ENCODE measurements at places on chromosomes 12 and 14.

GRCh38 chr14:102931580-102932285 lies 9.3 kb downstream of the AMN start:
- DNase-seq, result no peak

- no peak for DNase-seq
These were observed 82.3 kb downstream of the PLEKHA5 start for GRCh38 chr12:19211802-19212201.

- DNase-seq, result no peak
These were observed 5.8 kb downstream of the GLT8D2 start for GRCh38 chr12:104044158-104044557.

DNA sequence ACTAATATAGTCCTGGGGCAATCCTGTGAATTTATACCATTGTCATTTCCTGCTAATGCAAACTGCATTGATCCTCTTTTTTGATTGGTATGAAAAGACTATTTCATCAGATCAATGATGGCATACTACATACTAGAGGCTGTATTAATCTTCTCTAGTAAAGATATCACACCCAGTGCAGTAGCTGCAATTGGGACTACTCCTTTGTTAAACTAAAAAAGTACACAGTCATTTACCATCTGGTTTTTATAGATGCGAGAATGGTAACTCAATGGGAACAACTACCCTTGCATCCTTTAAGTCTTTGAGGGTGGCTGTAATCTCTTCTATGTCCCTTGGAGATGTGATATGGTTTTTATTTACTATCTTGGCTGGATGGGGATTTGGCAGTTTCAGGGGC lies 80.2 kb upstream of the STK38L start:
- no peak for DNase-seq

DNA sequence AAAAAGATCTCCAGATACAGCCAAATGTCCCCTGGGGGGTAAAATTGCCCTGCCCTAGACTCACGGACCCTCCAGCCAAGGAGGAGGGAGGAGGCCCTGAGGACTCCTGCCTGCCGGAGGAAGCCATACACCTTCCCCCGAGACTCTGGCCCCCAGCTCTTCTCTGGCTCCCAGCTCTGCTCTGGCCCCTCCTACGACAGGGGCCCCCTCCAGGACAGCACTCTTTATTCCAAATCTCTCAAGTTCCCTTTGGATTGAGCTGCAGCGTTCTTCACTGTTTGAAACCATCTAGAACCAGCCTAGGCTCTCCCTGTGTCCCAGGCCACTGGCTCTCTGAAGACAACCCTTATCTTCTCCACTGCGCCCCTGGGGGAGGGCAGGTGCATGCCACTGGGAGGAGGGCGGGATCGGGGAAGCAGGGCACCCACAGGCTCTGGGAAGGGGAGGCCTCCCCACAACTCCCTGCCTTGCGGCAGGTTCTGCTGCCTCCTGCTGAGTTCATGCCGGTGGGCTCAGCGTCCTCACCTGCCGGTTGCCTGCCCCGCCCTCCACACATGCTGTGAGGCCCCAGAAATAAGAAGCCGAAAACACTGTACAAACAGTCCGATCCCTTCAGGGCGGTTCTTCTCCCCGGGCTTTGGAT lies 112.7 kb downstream of the DICER1 start:
- DNase-seq, result no peak

GRCh38 chr12:115619889-115620288 lies 657.6 kb downstream of the MED13L start:
- no peak for DNase-seq

DNA sequence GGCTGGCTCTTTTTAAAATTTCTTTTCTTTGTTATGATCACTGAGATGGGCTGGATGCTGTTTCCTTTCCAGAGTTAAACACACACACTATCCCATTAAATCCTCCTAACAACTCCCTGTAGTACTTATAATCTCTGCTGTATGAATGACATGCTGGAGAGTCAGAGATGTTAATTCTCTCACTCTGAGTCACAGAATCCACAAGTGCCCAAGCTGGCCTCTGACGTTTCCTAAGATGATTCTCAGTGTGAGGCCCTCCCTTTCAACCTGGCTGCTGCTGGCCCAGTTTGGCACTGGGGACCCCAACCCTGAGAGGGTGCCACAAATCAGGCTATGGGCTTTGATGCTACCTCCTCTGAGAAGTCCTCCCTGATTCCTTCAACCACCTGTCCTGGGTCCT lies 5.4 kb downstream of the NOS1 start:
- DNase-seq, result no peak

GRCh38 chr12:42564996-42565395 lies 24.6 kb downstream of the PRICKLE1 start:
- DNase-seq, result no peak

DNA sequence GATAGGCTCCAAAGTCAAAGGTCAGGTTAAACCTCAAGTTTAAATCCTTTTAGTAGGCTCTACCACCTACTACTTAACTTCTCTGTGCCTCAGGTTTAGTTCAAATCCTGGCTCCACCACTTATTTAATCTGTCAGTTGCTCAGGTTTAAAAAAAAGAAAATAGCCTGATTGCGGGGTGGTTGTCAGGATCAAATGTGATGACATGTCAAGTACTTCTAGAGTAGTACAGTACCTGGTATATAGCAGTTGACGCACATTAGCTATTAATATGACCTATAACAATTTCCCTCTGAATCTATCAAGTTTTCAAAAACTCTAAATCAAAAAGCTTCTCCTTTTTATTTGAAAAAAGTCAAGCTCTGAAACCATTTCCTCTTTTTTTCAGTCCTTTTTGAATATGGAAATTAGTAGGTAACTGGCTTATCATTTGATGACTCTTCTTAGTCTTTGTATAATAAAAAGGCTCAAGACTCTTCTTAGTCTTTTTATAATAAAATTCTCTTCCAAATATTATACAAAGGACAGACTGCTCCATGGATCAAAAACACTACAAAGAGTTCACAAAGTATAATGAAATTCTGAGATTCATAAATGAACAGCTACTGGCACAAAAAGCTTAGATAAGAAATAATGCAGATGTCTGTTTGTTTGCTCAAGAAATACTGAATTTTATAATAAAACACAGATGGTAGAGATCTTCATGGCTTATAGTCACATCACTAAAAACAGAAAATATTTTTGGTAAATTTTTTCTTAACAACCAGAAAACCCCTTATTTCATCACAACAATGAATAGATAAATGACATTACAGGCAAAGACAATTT lies 5.0 kb downstream of the OSBPL8 start:
- no peak for DNase-seq

DNA sequence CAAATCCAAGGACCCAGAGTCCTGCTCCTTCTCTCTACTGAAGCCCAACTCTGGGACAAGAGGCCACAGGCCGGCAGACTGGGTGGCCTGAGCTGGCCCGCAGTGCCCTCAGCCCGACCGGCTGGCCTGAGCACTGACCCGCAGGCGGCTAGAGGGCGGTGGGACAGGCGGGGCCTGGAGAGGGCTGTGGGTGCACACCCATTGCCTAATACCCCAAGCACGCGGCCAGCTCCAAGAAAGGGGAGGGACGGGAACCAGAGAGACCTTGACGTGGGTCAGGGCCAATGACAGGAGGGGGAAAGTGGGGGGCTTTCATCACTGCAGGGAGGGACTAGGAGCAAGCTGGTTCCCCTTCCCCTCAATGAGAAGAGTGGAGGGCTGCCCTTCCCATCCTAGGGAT lies 2.0 kb upstream of the WNT10B start:
- no peak for DNase-seq

- DNase-seq, result no peak
These were observed 1039.9 kb upstream of the FLRT2 start for GRCh38 chr14:84490081-84490480.

- no peak for DNase-seq
These were observed 1036.1 kb downstream of the TMEM121 start for GRCh38 chr14:106562451-106562850.

DNA sequence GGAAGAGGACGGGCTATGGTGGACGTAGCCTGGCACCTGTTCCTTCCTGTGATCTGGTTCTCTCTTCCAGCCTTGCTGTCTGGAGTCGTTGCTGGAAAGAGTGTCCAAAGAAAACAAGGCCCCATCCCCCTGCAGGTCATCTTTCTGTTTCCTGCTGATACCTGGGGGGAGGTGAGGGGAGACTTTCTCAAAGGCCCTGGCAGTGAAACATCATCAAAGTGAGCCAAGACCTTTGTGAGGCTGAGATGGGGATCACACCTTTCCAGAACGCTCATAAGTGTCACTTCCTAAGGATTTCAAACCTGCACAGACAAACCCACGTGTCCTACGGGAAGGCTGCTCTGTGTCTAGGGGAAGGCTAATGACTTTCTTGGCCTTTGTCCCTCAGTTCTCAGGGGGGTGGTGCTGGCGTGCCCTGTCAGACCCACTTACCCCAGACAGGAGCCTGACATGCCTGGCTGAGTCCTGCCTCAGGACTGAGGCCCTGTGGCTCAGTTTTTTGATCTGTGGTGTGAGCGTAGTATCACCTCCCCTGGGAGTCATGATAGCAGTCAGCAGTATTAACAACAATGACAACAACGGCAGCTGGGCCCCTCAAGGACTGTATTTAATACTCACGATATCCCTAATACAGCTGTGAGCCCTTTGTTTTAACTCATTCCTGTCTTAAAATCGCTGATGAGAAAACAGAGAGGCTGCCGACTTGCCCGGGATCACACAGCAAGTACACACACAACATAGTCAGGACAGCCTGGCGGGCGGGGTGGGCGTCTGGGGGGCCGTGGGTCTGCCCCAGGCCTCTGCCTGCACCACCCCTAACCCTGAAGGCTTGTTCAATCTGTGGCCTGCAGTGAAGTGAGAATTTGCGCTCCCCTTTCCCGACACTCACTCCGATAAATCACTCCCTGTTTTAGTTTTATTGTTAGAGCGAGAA lies 235.2 kb downstream of the SLC41A2 start:
- DNase-seq, result no peak

DNA sequence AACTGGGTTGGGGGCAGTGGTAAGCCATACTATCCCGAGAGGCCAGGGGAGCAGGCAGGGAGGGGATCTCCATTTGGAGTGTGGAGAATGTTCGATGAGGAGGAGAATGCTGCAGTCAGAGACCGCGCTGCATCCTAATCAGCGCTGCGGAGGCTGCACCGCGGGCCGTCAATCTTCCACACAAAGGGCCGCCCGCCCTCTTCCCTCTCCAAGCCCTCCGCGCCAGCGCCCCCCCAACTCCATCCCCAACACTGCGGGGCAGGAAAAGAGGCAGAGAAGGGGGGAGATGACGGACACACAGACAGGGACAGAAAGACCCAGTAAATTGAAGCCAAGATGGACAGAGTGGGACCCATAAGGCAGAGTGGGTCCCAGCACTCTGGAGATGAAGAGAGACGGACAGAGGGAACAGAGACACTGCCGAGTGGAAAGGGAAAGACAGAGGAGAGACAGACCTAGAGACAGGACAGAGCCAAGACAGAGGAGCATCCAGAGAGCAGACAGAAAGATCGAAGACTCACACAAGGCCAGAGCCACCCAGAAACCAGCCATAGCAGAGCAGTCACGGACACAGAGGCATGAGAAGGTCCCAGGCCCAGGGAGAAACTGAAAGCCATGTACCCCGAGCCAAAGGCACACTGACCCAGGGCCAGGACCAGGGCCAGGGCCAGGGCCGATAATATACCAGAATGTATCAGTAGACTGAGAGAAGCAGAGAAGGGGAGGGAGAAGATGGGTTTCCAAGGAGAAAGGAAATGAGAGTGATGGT lies 3.5 kb downstream of the CISTR start:
- DNase-seq, result no peak

- no peak for DNase-seq
These were observed 179.7 kb downstream of the PDZRN4 start for GRCh38 chr12:41367726-41368405.

DNA sequence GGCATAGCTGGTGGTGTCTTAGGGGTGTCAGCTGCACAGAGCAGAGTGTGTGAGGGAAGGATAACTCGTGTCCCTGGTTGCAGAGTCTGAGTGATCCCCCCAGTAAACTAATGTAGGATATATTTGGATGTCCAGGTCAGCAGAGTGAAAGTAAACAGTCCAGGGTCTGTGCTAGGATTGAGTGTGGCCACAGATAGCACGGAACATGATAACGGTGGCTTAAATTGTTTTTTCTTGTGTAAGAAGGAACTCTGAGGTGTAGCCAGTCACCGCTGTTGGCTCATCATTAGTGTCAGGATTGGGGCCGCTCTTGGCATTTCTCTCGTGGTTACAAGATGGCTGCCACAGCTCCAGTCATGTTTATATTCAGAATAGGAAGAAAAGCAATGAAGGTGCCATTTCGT lies 97.3 kb downstream of the DERA start:
- DNase-seq, result no peak

DNA sequence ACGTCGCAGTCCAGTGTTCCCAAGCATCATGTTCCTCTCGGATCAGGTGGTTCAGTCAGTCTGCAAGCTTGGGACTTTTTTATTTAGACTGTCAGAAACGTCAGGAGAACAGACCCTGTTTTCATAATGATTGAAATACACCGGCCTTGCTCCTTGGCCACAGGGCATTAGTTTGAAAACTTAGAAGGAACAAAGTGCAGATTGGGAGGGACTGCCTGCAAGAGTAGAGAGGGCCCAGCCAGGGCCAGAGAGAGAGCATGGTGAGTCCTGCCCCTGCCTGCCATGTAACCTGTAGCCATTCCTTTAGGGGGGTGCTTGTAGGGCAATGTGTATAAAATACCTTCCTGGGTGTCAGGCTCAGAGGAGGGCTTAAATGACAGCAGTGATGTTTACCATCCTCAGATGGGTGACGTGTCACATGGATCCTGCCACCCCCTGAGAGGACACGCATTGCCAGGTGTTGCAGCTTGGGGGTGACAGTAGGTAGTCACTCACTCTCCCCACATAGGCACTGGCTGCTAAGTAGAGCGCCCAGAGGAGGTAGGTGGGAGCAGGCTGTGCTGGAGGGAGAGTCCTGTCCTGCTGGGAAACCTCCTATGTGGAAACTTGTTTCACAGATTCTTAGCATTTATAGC lies 45.7 kb downstream of the MMAB start:
- DNase-seq, result no peak

GRCh38 chr12:77042833-77043232 lies 22.5 kb downstream of the E2F7 start:
- no peak for DNase-seq
